NCI-H774 (cell line): ENCODE measurements at places on chromosomes 1 and 21.

GRCh38 chr1:231338270-231339128 lies at the start of gene SPRTN:
TSS of gene SPRTN (plus strand) at chr1:231338293. CDS start at chr1:231338384, 91 bp downstream.
- no peak for DNase-seq

- DNase-seq, result no peak
Observed at GRCh38 chr21:45607021-45607908, 36.3 kb upstream of the PCBP3 start.

- no peak for DNase-seq
Observed at GRCh38 chr1:80472145-80472544, 1328.6 kb upstream of the ADGRL2 start.

GRCh38 chr1:21855257-21856096 lies 43.4 kb downstream of the LDLRAD2 start:
- no peak for DNase-seq

DNA sequence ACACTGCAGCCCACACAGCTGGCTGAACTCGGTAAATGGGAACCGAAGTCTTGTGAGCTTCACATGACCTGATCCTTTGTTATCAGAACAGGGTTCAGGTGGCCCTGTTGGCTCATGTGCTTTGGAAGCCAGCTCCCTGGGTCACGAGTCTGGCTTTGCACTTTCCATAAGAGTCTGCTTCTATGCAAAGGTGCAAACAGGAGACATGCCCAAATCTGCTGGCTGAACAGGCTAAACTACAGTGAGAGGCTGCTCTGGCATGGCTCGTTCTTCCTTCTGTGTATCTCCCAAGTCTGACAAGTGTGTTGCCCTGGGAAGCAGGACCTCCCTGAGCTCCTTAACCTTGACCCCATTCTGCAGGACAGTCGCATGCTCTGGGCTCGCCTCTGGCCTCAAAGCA lies 549.6 kb downstream of the KIF26B start:
- DNase-seq, result no peak
